ENCODE measurements at places on chromosomes 4 and X. TPM values are rescaled to one million over a fixed set of nuclear protein-coding genes. Genes with fewer than 3 reads are reported as not detected.

FAM9C gene
- total RNA-seq = not detected

MFAP3L gene
- total RNA-seq = 14.2 TPM

DRP2 gene
- 0.55 TPM for total RNA-seq

PGRMC1 gene
- total RNA-seq = 107 TPM

STATH gene
- not detected for total RNA-seq

DNAAF6 gene
- not detected for total RNA-seq

VBP1 gene
- total RNA-seq = 56.2 TPM

XG gene
- total RNA-seq = 0.33 TPM

DCX gene
- not detected for total RNA-seq

HTRA3 gene
- total RNA-seq = 4.7 TPM

- DNase-seq = no peak
Measured at GRCh38 chr4:109432696-109433095, 919 bp upstream of the SEC24B start.

DNA sequence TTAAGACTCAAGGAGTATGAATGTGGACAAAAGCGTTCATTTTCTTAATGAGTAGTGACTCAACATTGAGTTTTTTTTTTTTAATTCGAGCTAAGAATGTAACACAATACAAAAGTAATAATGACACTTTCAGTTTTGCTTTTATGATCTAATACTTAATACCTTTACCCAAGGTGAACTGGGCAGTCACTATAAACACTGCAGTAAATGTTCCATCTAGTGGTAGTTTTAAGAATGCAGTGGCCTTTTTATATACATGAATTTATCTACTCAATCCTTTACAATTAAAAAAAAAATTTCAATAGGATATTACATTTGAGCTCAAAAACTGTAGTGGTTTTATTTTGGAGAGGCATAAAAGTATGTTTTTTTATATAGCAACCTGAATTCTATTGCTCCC, 33.9 kb downstream of the PDK3 start:
- DNase-seq = no peak

DNA sequence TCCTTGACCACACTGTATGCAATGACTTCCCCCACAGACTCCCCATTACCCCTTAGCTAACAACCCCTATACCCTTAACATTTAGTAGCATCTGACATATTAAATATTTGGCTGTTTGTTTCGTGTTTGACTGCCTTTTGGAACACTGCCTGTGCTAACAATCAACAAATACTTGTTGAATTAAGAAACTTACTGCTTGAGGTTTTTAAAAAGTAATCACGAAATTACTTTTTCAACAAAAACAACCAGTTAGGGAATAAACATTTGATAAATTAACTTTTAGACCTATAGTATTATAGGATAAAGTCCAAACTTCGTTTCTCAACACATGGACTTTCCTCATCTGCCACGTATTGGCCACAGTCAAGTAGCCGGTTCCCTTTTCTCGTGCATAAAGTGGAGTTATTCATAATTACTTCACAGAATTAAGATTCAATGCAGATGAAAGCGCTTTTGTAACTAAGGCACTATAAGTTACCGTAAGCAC, 555 bp upstream of the ELMOD2 start:
- DNase-seq = no peak

DNA sequence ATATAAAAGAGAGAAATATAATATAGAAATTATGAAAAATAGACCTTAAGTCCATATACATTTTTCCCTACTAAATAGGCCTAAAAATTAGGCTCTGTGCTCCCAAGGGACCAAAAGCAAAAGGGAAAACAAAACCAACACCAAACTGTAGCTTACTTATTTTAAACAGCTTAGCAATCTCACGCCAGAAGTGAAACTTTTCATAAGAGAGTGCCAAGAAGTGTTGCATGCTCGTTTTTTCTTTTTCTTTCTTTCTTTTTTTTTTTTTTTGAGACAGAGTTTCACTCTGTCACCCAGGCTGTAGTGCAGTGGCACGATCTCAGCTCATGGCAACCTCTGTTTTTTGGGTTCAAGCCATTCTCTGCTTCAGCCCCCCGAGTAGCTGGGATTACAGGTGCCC, 250.4 kb downstream of the TMA16 start:
- DNase-seq = no peak

DNA sequence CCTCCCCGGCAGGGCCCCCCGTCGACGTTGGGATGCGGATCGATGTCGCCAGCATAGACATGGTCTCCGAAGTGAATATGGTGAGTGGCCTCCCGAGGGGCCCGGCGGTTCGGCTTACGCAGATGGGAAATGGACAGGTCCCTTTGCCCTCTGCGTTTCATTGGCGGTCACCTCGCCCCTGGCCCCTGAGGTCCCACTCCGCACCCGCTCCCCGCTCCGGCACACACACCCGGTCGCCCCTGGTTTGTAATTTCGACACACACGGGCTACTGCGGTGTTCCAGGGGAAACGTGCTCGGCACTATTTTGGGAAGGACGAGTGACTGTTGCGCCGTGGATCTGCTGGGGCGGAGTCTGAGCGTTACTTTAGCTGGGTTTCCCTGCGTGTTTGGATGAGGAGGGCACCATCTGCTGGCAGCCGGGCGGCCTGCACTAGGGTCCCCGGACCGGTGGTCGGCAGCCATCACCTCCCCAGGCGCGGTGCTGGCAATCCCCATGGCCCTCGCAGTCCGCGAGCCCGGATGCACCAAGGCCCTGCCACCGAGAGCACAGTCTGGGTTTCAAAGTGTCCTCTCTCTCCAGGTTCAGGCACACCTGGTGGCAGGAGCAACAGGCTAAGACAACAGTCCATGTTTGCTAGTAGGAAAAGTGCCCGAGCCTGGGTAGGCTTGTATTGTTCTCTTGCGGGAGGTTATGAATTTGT, 1.2 kb downstream of the GABRB1 start:
- peak; percentile 5 for DNase-seq

DNA sequence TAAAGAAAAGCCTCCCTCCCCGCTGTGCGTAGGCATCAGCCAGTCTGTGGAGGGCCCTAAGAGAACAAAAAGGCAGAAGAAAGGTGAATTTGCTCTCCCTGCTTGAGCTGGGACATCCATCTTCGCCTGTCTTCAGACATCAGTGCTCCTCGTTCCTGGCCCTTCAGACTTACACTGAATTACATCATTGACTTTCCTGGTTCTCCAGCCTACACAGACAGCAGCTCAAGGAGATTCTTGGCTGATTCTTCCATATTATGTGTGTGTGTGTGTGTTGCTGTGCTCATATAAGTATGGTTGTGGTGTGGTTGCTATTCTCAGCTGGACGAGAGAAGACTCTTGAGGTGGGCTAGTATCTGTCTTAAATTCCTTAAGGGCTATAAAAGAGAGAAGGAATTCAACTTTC, 35.5 kb upstream of the CD99L2 start:
- no peak for DNase-seq

DNA sequence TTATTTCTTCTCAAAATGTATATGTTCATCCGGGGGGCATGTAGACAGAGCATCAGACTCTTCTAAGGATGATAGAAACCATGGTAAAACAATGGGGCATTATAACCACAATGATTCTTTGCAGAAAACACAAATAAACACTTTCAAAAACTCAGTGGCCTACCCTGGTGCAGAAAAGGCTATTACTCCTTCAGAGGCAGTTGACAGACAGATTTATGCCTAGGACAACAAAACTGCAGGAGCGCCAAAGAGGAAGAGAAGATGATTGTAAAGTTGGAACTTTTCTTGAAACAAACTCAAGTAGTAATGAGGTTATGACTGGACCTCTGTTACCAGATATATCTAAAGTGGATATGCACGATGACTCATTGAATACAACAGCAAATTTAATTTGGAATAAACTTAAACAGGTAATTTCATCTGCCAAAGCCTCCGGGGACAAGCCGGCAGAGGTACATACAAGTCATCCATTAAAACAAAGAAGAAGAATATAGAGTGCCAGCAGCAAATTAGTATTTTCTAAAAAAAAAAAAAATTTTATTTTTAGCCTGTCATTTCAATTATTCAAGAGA, 1068.4 kb upstream of the INTU start:
- DNase-seq = no peak

GRCh38 chr4:76950956-76951671, 1.6 kb downstream of the SEPTIN11 start:
- no peak for DNase-seq

- DNase-seq = no peak
Measured at GRCh38 chrX:136766785-136767103, 14.0 kb downstream of the ARHGEF6 start.

- no peak for DNase-seq
Measured at GRCh38 chr4:139054791-139055505, 39.4 kb downstream of the NOCT start.

DNA sequence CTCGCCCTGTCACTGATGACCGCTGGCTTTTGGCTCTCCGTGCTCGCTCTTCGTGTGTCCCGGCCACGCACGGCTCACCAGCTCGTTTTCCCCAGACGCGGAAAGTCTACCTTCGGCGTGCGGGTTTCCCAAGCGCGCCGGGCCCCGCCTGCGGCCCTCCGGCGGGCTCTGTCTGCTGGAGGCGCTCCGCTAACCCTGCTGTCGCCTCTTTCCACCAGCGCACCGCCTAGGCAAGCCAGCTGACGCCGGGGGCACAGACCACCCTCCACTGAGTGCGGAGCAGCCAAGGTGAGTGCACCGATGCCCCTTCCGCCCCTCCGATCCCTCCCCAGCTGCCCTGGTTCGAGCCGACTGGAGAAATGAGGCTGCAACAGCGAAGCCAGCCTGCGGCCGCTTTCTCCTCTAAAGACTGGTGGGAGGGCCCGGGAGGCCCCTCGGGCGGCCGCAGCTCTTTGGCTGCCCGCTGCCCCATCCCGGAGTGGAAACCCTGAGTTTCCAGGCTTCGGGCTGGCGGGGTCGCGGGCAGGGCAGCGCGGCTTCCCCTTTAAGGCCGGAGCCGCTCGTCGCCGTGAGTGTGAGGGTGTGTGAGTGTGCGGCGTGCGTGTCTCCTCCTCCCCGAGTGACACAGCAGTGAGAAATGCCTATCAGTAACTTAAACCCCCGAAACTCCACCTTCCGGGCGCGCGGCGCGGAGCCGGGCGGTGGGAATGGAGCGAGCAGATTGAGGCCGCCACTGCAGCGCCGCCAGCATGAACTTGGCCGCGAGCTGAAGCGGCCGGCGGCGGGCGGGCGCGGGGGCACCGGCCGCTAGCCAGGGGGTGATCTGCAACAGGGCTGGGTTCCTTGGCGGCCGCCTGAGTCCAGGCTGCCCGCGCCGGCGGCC, at the start of gene MAMLD1:
TSS of gene MAMLD1 (plus strand) at position 719 of the 883 bp plus-strand sequence. CDS start 82,200 bp downstream, outside the sequence.
- DNase-seq = no peak

DNA sequence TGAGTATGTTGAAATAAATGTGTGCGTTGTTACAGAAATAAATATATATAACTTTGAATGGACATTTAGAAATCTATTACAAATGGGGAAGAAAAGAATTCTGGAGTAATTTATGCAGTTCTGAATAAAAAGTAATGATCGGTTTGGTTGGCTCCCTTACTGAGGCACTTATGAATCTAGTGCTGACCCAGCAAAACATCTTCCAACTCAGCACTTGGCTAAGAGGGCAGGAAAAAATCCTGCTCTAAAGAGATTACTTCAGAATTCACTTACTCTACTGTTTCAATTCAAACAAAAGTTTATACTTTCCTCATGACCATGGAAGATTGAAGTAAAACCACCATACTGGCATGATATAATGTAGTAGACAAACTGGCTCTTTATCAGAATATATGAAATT, 123.9 kb upstream of the RXFP1 start:
- no peak for DNase-seq

GRCh38 chr4:113071274-113071673, 21.8 kb downstream of the ANK2 start:
- no peak for DNase-seq

DNA sequence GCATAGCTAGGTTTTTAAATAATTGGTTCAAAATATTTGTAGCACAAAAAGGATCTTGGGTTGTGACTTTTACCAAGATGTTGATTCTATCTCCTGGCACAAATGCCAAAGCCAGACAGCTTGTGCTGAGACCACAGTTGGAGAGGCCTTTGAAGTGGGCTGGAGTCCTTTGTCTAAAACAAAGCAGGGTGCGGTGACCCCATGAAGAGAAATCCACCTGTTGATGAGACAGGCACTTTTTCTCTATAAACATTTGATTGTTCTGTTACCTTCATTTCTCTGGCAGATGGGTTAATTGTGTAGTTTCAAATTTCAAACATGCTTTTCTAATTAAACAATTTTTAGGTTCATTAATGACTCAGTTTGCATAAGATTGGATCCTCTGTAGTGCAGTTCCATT, 56.7 kb downstream of the STOX2 start:
- no peak for DNase-seq

- no peak for DNase-seq
Measured at GRCh38 chr4:113636877-113637276, 124.7 kb downstream of the CAMK2D start.

GRCh38 chr4:52195869-52196268, 144.8 kb downstream of the SPATA18 start:
- DNase-seq = no peak

DNA sequence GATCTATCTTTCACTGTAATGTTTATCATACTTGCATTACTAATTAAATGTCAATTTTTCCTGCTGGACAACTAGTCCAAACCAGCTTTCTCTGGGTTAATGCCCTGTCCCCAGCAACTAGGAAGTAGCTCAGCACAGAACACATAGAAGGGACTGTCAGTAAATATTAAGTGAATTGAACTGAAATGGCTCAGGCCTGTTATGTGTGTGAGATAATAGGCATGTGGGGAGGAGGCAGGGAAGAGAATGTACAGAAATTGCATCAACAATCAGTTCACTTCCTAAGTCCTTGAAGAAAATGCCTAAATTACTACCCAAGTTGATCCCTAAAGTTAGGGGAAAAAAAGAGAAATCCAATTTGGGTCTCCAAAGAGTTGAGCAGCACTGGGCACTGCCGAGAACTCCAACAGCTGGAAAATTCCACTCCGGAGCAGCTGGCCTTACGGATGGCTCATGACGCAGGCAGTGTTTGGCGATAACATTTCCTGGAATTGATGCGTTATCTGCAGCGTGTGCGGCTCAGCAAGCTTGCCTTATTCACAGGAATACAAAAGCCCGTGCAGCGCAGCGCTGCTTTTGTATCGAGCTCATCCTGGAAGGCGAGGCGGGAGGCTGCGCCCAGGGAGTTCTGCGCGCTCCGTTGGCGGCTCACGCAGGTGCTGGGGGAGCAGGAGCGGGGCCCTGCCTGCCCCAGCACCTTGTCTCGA, 297.3 kb upstream of the LCORL start:
- no peak for DNase-seq

- DNase-seq = no peak
Measured at GRCh38 chr4:156346959-156347385, 393.3 kb upstream of the CTSO start.

DNA sequence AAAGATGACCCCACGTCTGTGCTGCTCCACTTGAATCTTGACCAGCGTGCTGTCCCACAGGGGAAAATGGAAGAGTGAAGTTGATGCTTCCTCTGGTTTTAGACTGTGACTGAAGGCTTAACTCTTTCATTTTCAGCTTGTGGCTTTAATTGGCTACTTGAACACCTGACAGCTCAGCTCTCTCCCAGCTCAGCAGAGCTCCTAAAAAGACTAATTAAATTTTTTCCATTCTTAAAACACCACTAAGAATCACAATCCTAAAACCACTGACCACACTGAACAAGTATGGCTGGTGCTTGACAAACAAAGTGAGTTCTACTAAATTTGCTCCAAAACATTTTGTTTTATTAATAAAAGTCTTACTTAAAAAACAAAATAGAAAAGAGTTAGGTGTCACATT, 71.7 kb downstream of the SRPX start:
- DNase-seq = no peak

Data from kidney epithelial cell (primary cell).